ENCODE measurements at places on chromosomes 2 and 18.

DNA sequence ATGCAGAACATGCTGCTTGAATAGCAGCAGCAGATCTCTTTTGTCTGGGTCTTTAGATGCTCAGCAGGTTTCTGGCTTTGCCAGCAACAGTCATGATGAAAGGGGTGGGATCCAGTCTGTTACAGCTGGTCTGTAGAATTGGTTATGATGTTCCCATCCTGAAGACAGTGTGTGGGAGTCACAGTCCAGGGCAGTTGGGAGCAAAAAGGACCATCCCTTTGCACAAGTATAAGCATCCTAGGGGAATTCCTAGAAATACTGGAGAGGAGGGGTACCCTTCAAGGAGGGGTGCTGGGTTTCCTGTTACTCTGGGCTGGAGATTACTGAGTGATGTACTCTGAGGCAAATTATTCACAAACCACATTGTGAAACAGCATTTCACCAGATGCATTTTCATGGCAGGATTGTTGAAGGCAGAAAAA, 119.9 kb upstream of the RND3 start:
- DNase-seq: no peak

DNA sequence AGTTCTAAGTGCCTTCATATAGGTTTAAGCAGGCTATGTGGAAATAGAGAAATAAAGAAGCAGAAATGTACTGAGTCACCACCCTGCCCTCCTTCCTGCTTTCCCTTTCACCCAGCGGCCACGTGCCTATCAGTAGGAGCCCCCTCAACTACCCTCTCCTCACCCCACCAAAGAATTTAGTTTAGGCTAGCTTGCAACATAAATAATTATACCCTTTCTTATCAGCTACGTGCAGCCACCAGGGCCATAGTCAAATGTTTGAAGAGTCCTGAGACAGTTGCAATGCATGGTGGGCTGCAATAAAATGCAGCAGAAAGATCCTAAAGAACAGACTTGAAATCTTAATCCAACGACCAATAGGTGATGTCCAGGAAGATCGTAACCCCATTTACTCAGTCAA, 101.2 kb downstream of the RTP5 start:
- DNase-seq: no peak

GRCh38 chr2:171711351-171711750, 24.1 kb downstream of the DYNC1I2 start:
- no peak for DNase-seq

DNA sequence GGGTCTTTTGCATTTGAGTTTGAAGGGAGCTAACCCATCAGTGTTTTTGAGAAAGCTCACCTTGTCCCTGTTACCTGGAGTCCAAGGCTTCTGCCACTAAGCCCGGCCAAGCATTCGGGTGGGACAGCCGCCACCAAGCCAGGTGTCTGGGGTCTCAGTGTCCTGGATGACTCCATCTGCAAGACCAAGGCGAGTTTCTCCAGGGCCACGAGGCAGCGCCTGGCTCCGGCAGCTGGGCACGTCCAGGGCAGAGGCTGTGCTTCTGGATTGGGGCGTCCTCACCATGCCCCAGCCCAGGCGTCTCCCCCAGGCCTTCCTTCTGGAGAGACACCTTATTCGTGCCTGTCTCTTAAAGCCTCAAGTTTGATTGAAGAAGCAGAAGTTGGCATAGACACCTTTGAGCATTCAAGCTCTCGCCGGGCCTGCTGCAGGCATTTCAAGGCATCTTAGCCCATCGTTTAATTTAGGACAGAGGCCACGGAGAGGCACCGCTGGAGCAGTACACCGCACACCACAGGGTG, 24.9 kb downstream of the MLPH start:
- DNase-seq: no peak

DNA sequence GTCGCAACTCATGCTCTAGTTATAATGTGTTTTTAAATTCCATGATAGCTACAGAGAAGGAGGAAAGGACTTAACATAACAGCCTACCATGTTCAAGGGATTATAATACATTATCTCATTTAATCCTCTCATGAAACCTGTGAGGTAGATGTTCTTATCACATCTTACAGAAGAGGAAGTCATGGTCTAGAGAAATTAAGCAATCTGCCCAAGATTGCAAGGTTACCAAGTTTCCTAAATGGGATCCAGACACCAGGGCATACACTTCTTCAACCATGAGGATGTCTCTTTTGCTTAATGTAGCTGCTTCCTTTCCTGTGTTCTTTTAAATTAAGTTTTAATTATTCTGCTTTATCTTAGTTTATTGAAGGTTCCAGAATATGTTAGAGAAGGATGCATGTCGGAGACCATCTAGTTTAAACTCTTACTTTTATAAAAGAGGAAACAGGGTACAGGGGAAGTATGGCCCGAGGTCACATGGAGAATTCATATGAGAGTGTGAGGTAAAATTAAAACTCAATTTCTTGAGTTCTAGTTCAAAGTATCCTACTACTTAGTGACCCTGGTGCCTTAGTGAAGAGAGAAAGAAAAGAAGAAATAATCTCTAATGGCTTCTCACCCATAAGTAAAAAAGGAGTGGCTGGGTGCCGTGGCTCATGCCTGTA, 3.6 kb upstream of the IL1A start:
- DNase-seq: no peak

DNA sequence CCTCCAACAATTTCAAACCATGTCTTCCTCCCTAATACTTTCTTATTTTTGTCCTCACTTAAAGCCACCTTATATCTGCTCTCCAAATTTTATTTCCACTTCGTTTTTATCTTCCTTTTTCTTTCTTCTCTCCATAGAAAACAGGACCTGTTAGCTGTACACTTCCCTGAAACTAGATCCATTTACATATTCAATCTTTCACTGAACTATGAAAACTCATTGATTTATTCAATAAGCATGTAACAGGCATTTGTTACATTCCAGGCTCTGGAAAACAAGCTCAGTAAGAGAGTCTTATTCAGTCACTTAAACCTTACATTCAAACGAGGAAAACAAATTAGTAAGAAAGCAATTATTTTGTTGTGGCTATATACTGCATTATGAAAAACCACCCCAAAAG, 1225.3 kb downstream of the SUCLG1 start:
- DNase-seq: no peak

- DNase-seq: no peak
Measured at GRCh38 chr18:22493255-22493654, 75.5 kb upstream of the CTAGE1 start.

DNA sequence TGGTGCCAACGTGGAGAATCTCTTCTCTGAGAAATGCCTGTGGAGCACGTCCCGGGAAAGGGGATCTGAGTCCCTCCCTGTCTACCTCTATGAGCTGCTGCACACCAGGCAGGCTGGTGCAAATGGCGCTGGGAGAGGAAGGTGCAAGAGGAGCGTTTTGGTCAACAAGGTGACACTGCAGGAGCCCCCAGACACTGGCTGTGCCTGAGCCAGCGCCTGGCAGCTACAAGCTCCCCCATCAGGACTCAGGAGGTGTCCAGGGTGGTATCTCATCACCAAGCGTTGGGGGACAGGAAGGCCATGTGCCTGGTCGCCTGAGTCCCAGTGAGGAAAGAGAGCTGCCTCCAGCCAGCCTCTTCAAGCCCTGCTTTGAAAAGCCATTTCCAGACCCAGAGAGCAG, 173.4 kb downstream of the TNS1 start:
- no peak for DNase-seq

DNA sequence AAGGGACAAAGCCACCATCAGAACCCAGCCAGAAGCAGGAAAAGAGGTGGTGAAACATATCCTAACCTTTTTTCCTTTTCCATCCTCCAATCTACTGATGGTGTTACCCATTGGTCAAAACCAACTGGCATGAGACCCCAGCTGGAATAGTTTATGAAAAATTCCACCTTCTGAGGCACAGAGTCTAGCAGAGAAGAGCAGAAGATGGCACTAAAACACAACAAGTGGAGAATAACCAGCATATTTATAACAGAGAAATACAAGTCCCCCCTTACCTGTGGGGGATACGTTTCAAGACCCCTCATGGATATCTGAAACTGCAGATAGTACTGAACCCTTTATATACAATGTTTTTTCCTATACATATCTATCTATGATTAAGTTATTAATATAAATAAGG, 4.9 kb upstream of the INPP1 start:
- DNase-seq: no peak

DNA sequence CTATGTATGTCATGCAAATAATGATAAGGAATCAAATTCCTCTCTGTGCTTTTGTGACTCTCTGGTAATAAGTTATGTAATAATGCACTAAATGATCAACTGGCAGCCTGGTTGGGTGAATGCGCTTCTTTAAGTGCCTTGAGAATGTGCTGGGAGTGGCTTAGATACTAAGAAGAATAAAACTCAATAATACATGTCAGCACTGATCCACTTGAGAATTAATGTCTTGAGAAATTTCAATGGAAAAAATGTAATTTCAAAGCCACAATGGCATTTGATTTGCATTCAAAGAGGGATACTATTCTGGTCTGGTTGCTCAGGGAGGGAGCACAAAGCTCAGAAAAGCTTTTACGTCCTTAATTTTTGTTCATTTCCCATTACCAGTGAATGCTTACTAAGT, 137.7 kb upstream of the MMADHC start:
- DNase-seq: no peak

GRCh38 chr2:237863689-237864443, 4.4 kb downstream of the RAMP1 start:
- no peak for DNase-seq

- DNase-seq: no peak
Measured at GRCh38 chr2:7719876-7720275, 802.7 kb downstream of the RNF144A start.

- no peak for DNase-seq
Measured at GRCh38 chr2:1798115-1798784, 53.9 kb upstream of the PXDN start.

GRCh38 chr2:60540074-60540473, 13.4 kb downstream of the BCL11A start:
- no peak for DNase-seq

DNA sequence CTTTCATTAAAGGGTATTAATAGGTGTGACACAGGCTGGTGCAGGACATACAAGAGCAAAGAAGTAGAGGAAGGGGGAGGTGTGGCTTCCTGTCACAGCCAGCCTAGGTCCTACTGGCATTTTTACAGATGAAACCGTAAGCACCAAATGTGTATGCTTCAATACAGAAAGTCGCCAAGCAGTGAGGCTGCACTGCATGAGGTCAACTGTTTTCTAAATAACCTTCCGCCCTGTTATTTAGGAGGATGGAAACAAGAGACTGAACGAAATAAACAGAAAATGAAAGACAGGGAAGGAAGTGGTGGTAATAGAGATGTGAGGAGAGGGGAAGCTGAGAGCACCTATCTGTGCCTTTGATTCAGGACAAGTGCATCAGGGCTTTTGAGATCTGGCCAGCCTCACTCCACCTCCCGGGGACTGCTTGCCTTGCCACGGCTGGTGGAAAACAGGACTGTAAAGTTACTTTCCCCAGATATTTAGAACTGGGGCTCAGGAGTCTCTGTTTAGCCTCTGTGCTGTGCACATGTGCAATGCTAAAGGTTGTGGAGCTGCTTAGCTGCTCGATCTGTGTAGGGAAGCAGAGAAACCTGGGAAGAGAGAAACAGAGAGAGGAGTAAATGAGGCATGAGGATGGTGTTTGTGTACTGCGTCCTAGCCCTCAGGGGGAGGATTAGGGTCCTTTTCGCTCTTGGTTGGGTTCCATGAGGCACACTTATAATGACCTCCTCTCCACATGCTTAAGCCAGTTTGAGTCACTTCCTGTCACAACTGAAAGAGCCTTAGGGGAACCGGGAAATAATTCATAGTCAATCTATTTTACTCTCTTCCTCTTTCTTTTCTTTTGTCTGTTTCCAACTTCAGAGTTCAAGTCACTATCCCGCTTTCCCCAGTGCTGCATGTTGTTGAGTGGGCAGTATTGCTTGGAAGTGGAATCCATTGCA, 62.3 kb upstream of the BOD1L2 start:
- no peak for DNase-seq

GRCh38 chr2:227374158-227374557, 4.9 kb downstream of the TM4SF20 start:
- no peak for DNase-seq

- no peak for DNase-seq
Measured at GRCh38 chr2:10546975-10547391, 98.9 kb upstream of the ODC1 start.

GRCh38 chr2:181499231-181499630, 42.0 kb downstream of the ITGA4 start:
- DNase-seq: no peak

DNA sequence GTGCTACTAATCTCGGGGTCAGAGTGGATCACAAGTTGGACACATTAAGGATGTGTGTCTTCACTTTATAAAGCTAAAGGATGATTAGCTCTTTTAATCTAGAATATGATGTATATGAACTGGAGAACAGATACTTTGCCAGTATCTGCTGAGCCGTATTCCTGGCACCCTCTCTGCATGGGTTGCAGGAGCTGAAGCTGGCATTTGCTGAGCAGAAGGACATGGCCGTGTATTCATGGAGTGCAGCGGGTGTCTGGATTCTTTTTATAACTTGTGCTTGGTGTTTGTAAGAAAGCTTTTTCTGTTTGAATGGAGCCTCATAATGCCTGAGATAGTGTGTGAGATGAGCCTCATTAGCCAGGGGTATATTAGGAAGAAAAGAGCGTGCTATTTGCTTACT, 103.9 kb upstream of the MCFD2 start:
- DNase-seq: no peak

DNA sequence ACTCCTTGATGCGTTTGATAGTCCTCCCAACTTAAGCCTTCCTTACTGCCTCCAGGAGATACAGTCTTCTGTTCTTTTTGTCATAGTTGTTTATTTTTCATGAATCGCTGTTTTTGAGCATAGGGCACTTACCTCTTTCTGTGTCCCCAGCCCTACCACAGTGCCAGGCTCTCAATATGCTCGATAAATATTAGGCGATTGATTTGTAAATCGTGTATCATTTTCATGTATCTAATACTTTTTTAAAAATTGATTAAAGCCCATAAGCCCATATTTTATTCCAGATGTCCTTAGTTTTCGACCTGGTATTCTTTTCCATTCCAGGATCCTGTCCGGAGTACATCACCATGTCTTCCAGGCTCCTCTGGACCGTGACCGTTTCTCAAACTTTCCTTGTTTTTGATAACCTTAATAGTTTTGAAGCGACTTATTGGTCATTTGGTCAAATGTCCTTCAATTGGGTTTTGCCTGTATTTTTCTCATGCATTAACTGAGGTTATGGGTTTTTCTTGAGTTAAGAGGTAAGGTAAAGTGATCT, 444 bp upstream of the MMADHC start:
- no peak for DNase-seq

DNA sequence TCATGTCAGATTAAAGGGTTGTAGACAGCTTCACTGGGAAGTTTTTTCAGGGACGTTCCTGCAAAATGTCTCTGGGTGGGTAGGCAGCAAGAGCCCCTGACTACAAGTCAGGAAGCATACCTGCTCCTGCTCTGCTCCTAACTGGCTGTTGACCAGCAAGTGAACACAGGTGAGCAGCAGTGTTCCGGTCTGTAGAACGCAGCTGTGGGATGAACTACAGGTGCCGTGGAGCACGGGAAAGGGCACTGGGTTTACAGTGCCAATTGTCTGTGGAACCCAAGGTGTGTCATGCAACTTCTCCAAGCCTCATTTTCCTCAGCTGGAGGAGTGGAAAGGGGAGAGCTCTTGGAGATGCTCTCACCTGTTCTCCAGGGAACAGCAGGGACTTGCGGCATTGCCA, 6.6 kb downstream of the ASB18 start:
- DNase-seq: no peak

GRCh38 chr2:9179572-9180201, 26.9 kb upstream of the ASAP2 start:
- no peak for DNase-seq

Measured in stimulated activated CD8-positive, alpha-beta memory T cell treated with anti-CD3 and anti-CD28 coated beads, Interleukin-4, amount 100 ng/mL, for 1 hour (primary cell).